ENCODE measurements at places on chromosomes 6 and 20.

DNA sequence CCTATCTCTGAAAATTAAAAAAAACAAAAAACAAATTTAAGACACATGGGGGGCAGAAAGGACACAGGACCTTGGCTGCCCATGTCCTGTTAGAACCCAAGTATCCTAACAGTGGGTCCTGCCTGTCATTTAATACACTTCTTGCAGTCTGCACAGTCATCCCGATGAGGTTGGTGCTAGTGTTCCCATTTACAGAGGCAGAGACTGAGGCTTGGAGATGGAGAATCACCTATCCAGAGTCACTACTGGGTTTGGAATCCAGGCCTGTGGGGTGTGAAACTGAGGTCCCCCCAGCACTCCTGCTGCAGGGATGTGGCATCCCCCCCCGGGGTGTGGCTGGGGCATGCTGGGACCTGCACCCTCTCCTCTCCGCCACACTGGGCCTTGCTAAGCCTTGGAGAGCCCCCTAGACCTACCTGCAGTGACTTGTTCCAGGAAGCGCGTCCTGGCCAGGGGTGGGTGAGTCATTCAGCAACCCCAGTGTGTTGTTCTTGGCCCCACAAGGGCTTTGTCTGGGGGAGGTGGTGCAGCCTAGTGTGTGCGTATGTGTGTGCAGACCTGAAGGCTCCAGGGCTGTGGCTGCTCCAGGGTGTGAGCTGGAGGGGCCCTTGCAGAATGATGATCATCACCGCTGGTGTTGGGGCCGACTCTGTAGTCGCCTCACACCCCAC, 49.7 kb downstream of the BCAS4 start:
- DNase-seq: no peak

GRCh38 chr6:42100029-42100901, 42.2 kb downstream of the C6orf132 start:
- DNase-seq: no peak

DNA sequence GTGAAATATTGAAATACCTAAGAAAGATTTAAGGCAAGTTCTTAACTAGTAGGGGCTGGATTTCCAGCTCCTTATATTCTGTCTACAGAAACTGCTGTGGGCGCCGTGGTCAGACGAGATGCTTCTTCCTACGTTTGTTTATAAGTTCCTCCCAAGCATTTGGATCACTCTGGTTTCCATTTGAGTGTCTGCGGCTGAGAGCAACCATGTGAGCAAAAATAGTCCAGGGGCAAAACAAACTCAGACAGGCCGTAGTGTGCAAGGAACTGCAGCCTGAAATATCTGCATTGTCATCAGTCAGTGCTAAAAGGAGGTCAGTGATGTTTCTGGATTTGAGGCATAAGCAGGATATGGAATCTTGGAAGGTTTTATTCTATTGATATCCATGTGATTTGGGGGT, 485.9 kb upstream of the JAG1 start:
- DNase-seq: no peak

DNA sequence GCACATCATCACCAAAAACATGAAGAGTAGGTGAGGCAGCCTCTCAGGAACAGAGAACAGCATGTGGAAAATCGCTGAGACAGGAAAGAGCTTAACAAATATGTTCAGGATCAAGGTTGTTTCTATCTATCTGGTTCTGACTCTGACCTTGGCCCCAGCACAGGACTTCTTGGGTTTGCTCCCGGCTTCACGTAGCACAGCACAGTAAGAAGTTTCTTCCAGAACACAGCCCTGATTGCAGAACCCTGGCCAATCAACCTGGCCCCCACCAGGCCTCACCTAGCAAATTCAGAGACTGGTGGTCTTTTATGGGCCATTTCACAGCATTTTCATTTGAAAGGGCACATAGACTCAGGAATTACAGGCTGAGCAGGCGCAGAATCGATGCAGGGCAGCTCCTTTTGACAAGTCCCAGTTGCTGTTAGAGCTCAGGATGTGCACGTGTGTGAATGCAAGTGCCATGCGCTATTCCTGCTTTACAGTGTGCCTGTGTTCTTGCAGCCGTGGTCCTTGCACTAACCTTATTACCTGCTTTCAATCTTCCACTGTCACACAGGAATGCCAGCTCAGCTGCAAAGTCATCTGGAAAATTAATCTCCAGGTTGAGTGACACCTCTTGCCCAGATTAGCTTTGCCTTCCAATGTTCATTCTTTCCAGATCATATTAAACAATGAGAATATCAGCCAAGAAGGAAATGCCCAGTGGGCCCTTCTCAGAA, 100.5 kb upstream of the SLC2A12 start:
- no peak for DNase-seq

DNA sequence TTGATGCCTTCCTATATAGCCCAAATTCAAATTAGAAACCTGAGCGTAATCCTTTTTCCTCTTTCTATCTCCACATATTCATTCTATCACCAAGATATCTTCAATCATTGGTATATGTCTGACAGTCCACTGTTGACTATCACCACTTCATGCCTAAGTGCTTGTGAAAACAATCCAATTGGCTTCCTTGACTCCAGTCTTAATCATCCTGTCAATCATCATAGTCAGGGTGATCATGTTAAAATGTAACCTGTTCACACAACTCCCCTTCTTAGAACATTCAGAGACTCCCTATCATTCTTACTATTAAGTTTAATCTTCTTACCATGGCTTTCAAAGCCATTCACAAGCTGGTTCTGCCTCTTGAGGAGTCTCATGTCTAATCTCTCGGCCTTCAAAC, 616.7 kb downstream of the PHF3 start:
- no peak for DNase-seq

- no peak for DNase-seq
These were observed 84.1 kb upstream of the PRDM1 start for GRCh38 chr6:106002005-106002404.

DNA sequence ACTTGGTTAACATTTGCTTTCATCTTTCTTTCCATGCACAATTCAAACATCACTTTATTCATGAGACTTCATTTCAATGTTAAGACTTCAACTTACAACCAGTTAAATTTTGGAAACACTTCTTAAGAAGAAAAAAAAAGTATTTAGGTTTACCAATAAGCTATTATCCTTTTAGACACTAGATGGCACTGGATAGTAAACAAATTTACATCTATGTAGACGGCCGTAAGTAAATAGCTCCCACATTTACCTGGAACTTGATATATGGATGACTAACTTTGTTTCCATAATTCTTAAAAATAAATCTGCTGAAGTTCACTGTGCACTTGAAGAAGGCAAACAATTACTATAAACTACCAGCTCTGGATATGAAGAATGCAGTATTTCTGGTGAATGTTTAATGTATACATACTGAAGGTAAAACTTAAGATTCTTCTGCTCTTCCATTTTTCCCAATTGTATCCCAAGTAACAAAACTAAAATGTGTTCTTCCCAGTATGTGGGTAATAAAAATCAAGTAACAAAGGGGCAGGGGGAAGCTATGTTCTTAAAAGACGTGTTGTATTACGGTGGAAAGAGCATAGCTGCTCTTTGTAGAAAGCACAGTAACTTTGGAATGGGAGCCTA, 130.6 kb upstream of the C6orf118 start:
- DNase-seq: peak; percentile 61

DNA sequence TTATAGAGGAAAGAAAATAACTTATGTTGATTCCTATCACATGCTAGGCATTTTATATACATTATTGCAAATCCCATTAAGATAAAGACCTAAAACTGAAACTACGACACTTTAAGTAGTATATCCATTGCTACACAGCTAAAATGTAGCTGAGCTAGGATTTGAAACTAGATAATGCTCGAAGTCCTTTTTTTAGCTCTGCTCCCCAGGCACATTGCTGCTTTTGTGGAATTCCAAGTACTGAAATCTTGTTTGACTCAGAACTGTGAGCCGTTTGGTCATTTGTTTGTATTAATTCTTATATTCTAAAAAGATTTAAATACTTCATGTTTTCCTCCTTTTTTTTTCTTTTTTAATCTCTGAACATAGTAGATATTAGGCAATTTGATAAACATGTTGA, 644.8 kb downstream of the HACE1 start:
- DNase-seq: no peak

- DNase-seq: no peak
These were observed 122.4 kb upstream of the VGLL2 start for GRCh38 chr6:117142995-117143394.

- peak; percentile 39 for DNase-seq
These were observed 6.9 kb downstream of the SNAP25 start for GRCh38 chr20:10225439-10226060.

Measured in neural progenitor cell (in vitro differentiated cells).